NCI-H1436 treated with DMSO at 0.1 percent for 48 hours (cell line): ENCODE measurements at places on chromosomes 13 and 19.
A peak's percentile ranks its signal among the peaks of the same experiment; 100 is the strongest.

DNA sequence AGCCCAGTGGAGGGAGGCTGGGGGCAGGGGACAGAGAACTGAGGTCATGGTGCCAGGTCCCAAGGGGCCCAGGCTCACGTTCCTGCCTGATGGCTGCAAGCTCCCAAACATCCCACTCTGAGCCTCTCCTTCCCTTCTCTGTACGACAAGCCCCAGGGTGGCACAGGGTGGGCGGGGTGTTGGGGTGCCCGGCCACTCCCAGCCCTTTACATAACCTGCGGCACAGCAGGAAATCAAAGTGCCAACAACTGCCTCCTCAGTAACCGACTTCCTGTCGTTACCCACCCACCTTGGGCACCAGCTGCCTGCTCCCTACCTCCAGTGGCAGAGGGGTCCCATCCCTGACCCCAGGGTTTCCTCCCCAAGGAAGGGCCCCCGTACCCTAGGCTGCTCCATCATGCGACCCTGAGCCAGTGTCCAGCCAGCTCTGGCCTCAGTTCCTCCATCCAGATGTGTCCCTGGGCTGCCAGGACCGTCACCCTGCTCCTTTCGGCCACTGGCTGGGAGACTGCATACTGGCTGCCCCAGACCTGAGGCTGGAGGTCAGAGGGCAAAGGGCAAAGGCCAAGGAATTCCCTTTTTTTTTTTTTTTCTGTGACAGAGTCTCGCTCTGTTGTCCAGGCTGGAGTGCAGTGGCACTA is 27.7 kb upstream of the NFIC start:
- DNase-seq: no peak

- no peak for DNase-seq
Measured at GRCh38 chr13:90498096-90498495, 849.4 kb upstream of the MIR17HG start.

GRCh38 chr13:30382836-30383525 is 39.3 kb upstream of the UBE2L5 start:
- no peak for DNase-seq

GRCh38 chr13:98234348-98234747 is 57.3 kb upstream of the RNF113B start:
- no peak for DNase-seq

DNA sequence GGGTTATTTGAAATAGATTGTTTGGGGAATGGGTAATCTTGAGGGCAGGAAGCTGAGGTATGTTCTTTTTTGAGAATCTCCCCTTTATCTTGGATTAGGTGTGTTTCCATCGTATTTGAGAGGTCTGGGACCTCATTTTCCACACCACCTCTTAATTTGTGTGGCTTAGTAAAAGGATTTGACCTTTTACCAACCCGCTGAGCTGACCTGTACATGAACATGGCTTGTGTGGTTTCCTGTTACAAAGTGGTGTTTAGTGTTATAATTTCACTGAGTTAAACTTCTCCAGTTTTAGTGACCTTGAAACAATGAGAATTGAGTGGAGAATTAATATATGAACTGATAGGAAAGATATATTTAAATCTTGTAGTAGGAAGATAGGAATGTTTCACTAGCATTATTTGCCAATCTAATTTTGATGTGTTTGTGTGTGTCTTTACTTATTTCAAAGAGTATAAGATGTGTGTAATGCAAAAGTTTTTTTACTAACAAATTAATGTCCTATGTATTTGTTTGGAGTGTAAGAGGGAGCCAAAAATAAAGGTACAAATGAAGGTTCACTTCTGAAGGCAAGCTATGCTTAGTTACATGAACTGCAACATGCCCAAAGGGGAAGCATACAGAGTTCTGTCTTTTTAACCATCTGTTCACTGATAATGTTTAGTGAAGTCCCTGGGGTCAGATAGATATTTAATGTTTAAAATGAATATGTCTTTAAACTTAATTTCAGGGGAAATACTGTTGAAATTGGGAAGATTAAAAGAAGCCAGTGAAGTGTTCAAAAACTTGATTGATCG is 17.1 kb downstream of the NAA16 start:
- no peak for DNase-seq

GRCh38 chr13:89791971-89792630 is 1555.4 kb upstream of the MIR17HG start:
- DNase-seq: no peak

DNA sequence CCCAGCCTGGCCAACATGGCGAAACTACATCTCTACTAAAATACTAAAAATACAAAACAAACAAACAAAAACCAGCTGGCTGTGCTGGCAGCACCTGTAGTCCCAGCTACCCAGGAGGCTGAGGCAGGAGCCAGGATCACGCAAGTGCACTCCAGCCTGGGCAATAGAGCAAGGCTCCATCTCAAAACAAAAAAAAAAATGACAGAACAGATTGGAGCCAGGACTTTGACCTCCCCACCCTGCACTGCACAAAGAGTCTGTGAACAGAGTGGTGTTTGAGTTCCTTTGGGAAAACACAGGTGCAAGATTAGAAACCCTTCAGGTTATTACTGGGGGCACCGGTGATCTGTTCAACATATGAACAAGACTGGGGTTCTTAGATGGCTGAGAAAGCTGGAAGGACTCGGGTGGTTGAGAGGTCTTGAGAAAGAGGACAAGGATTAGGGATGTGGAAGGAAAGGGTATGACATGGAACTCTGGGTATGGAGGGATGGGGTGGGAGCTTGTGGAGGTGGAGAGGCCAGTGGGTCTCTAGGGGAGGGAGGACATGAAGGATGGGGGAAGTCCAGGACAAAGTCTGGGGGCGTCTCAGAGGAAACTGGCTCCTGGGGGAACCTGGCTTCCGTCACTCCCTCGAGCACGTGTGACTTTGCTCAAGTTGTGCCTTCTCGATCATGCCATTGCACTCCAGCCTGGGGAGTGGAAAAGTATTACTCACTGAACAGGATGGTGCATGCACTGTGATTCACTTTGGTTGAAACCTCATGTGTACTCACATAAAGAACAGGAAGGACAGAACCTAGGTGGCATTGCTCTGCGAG is 25.9 kb downstream of the RCN3 start:
- no peak for DNase-seq

DNA sequence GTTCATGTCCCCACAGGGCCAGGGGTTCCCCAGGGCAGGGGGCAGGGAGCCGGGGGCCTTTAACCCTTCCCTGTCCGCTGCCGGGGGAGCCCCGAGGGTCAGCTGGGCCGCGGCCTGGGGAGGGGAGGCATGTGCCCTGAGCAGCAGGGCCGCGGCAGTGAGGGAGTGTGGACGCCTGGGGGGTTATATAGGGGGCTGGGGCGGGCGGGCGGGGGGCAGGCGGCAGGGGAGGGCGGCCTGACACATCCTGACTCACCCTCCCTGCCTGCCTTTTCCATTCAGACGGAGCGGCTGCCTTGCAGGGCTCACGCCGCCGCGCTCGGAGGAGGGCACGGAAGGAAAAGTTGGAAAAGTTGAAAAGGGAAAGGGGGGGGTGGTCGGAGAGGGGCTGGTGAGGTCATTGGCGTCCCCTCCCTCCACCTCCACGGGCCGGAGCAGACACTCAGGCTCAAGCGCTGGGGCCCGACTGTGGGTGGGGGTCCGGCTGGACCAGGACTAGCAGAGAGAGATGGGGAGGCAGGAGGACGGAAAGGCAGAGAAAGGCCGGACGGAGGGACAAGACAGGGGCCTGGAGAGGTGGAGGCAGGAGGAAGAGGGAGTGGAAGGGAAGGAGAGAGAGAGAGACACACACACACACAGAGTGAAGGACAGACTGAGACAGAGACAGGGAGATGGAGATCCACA is at the start of gene IL11:
TSS of gene IL11 (minus strand) at position 159 of the 684 bp plus-strand sequence. CDS start at position 6, 153 bp downstream.
- no peak for DNase-seq

- no peak for DNase-seq
Measured at GRCh38 chr19:5536337-5536894, 31.3 kb downstream of the TINCR start.

- DNase-seq: no peak
Measured at GRCh38 chr13:80131204-80131603, 209.7 kb downstream of the SPRY2 start.

- DNase-seq: no peak
Measured at GRCh38 chr13:111161601-111162600, 46.8 kb downstream of the ARHGEF7 start.

- DNase-seq: no peak
Measured at GRCh38 chr13:40074338-40074737, 418.9 kb downstream of the COG6 start.

DNA sequence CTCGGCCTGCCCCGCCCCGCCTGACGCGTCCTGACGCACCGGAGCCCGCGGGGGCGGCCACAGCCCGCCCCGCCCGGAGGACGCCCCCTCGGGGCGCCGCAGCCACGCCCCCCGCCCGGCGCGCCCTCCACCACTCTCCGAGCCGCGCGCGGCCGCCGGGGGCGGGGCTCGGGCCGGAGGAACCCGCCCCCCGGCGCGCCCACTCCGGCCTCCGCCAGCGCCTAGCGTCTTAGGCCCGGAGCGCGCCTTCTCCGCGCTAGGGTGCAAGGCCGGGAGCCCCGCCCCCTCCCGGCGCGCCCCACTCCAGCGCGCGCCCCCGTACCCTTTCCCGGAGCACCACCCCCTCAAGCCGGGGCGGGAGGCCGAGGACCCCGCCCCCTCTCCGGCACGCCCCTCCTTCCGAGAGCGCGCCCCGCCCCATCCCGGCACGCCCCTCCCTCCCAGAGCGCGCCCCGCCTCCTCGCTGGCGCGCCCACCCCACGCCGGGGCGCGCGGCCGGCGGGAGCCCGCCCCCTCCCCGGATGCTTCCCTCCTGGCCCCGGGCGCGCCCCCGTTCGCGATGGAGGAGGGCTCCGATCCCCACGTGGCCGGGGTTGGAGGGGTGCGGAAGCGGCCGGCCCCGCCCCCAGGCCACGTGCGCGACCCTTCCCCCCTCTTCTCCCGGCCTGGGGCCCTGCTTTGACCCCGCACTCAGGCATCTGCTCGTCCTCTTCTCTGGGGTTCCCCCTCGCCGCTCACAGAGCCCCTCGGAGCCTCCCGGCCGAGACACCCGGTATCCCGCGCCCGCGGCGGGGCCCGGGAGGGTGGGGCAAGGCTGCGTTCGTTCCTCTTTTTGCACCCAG is 480 bp upstream of the KLF16 start:
- peak; percentile 15 for DNase-seq

- no peak for DNase-seq
Measured at GRCh38 chr19:49949742-49950589, 11.0 kb downstream of the SIGLEC11 start.

DNA sequence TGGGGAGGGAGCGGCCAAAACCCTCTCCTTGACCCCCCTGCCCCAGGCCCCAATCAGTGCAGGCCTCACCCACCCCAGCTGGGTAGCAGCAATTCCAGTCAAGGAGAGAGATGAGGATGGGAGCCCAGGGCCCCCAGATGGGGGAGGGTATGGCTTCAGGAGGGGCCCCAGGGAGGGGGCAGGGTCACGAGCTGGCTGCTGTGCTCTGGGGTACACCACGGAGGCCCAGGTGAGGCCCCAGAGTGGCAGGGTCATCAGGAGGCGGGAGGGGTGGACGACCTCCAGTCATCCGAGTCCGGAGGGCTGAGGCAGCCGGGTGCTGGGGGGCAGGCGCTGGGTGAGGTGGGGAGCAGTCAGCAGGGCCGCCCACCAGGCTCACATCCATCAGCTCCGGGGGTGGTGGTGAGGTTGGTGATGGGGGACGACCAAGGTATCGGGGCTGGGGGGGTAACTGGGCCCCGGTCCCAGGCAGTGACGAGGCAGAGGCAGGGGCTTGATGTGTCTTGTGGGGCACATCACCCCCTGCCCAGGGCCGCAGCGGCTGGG is 8.4 kb downstream of the DYRK1B start:
- DNase-seq: no peak

- DNase-seq: no peak
Measured at GRCh38 chr13:88552966-88553365, 881.8 kb downstream of the SLITRK5 start.

DNA sequence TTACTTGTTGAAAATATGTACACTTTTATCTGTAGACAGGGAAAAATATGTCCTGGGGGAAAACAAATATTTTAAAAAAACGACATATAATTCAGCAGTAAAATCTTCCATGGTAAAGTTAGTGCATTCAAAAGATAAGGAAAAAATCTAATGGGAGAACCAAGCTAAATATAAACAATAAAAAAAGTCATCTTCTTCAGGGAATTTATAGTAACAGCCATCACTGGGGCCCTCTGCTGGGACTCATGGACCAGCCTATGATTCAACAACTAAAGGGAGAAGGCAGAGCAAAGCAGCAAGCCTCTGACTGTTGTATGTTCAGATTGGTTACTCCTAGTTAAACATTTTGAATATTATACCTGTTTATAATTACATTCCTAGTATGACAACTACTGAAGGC is 93.0 kb downstream of the ITGBL1 start:
- no peak for DNase-seq

DNA sequence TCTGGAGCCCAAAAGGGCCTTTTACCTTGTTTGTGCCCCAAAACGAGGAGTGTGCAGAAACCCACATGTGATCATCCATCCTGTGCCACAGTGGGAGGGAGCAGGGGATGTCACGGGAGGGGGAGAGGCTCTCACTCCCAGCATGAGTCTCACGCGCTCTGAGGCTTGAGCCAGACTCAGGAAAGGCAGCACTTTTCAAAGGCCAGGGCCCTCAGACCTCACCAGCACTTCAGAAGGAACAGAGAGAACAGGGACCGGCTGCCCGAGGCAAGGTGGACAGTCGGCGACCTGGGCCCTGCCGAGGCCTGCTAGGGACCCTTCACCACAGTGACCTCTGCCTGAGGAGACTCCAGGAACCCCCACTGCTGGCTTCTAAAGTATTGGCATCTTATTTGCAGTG is 71.7 kb upstream of the WASF3 start:
- DNase-seq: no peak

DNA sequence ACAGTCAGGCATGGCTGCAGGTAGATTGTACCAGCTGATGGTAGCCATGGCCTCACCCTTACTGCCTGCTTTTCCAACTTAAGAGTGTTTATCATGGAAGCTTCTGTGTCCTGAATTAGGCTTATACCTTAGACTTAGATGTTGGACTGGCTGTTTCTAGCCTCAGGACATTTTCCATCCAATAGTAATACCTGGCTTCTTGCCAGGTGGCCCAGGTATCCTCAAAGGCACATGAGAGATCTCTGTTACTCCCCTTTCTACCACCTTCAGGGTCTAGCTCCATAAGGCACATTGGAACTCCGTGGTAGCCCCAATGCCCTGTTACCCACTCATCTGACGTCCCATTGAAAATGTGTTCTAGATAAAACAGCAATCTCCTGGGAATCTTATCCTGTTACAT is 407.5 kb downstream of the SPRY2 start:
- DNase-seq: no peak
